ENCODE measurements at places on chromosomes 1 and 21.

GRCh38 chr1:213154056-213154685 is 103.1 kb downstream of the RPS6KC1 start:
- DNase-seq: no peak

DNA sequence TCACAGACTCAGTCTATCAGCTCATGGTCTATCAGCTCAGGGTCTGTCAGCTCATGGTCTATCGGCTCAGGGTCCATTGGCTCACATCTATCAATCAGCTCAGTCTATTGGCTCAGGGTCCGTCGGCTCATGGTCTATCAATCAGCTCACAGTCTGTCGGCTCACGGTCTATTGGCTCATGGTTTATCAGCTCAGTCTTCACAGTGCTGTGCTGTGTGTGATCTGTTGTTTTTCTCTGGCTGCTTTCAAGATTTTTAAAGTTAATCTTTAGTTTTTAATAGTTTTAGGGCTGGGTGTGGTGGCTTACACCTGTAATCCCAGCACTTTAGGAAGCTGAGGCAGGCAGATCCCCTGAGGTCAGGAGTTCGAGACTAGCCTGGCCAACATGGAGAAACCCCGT is 14.4 kb downstream of the C1orf159 start:
- no peak for DNase-seq

- no peak for DNase-seq
Measured at GRCh38 chr21:14284481-14284880, 68.5 kb downstream of the RBM11 start.

DNA sequence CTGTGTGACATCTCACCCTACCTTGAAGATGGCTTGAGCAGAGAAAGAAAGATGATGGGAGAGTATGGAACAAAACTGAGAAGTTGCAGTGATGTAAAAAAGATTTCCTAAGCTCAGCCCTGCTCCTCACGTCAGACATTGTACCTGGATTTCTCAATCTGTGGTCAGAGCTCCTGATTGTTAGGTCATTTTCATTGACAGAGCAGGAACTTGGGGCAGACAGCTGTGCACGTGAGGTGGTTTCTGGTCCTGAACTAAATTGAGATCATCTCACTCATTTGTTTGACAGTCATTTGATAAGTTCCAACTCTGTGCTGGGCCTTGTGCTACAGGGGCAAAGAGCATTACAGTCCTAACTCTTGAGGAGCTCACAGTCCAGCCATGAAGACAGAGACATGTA is 10.2 kb downstream of the TRAF3IP3 start:
- no peak for DNase-seq

GRCh38 chr1:116311756-116312680 is 61.0 kb upstream of the ATP1A1 start:
- DNase-seq: no peak

DNA sequence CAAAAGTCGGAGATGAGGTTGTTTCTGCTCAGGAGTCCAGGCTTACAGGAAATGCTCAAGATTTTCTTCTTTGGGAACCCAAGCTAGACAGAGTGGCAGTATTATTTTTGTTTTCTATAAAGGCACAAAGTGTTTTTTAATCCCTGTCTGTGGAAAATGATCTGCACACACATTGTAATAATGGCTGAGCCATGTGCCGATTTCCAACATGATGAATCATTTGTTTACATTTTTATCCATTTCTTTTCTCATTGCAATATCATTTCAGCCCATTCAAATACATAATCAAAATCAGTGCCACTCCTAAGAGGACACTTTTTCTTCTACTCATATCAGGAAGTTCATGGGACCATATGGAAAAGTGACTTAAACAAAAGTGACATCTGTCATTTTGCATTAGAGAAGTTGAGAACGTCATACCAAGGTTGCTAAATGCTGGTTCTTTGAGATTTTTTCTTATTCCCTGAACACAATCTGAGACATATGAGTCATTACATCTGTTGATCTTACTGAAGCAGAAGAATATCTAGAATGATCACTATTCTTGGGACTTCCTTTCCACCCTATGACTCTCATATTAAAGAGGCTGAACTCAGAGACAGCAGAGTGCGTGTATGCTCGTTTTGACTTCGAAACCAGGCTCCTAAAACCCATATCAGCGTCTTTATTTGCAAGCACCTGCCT is 44.9 kb downstream of the ACTA1 start:
- no peak for DNase-seq

GRCh38 chr1:166870584-166870983 is 5.5 kb downstream of the TADA1 start:
- no peak for DNase-seq

All from keratinocyte (primary cell).